ENCODE measurements at places on chromosomes 2 and 18.
A peak's percentile ranks its signal among the peaks of the same experiment; 100 is the strongest.

GRCh38 chr2:235126768-235127167 is 175.0 kb downstream of the SH3BP4 start:
- DNase-seq: no peak

GRCh38 chr2:38187541-38188011 is 111.6 kb upstream of the CYP1B1 start:
- no peak for DNase-seq

- DNase-seq: no peak
Observed at GRCh38 chr18:61154866-61155265, 178.4 kb upstream of the CDH20 start.

GRCh38 chr18:25853691-25854433 is 236.6 kb downstream of the SS18 start:
- DNase-seq: no peak

GRCh38 chr2:202545931-202546330 is 88.8 kb upstream of the FAM117B start:
- no peak for DNase-seq

GRCh38 chr2:173854141-173854540 is 111.0 kb downstream of the SP3 start:
- DNase-seq: no peak

GRCh38 chr2:13821255-13821880 is 811.1 kb upstream of the LRATD1 start:
- peak; percentile 62 for DNase-seq

GRCh38 chr18:45608400-45608799 is 6.9 kb upstream of the SLC14A2 start:
- no peak for DNase-seq

DNA sequence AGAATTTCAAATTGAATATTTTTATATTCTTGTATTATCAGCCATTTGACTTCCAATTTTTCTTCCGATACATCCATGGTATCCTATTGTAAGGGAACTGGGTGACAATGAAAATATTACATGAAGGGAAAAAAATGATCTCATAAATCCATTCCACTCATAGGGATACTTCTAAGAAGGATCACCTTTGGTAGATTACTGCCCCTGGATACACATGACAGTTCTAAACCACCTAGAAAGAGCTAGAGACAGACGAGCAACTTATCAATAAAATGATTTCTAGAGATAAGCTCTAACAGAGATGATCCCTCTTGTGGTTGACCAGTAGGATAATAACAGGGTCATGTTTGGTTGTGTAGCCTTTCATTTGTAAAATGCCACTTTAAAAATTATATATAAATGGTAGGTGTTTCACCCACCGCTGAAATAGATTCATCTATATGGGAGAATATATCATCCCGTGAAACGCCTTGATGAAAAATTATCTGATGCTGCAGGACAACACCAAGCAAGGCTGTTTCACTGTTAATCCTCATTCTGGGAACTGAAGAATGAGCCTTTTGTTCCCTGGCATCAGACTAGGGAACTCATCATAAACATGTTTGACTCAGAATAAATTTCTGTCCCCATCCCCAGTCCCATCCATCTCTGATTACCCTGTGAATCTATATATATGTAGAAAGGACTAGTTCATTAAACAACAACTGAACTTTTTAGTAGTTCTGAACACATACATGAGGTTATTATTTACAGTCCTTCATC is 180.0 kb downstream of the TCF4 start:
- no peak for DNase-seq

DNA sequence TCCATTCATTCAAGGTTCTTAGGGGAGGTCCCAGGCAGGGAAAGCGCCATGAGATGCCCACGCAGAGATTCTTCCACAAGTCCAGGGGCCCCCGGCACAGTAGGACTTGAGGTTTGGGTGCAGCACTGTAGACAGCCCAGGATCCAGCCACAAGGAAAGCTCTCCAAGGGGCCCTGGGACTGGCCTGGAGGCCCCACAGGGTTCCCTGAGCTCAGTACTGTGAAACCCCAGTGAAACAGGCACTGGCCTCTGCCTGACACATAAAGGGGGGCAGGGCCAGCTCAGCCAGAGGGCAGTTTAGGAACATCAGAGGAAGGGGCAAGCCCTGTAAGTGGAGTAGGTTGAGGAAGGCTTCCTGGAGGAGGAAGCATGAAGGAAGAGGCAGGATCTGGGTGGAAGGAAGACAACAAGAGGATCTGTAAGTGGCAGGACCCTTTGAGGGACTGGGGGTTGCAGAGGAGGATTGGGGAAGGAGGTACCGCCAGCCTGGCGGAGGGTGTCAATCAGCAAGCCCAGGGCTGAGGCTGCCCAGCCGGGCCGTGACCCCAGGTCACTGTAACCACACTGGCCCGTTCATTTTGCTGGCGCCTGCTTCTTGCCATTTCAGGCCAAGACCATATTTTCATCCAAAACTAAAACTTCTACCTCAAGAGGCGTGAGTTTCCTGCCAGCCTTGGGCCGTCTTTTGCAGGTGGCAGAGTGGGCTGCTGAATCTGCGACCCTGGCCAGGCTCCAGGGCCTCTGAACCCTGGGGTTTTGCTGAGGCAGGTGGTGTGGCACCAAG is 175.2 kb downstream of the SMAD7 start:
- no peak for DNase-seq

GRCh38 chr2:157152362-157152761 is 105.1 kb upstream of the GALNT5 start:
- DNase-seq: no peak

GRCh38 chr2:46854260-46854659 is 61.3 kb downstream of the MCFD2 start:
- no peak for DNase-seq

- no peak for DNase-seq
Observed at GRCh38 chr18:75204269-75204731, 4.6 kb downstream of the PTGR3 start.

DNA sequence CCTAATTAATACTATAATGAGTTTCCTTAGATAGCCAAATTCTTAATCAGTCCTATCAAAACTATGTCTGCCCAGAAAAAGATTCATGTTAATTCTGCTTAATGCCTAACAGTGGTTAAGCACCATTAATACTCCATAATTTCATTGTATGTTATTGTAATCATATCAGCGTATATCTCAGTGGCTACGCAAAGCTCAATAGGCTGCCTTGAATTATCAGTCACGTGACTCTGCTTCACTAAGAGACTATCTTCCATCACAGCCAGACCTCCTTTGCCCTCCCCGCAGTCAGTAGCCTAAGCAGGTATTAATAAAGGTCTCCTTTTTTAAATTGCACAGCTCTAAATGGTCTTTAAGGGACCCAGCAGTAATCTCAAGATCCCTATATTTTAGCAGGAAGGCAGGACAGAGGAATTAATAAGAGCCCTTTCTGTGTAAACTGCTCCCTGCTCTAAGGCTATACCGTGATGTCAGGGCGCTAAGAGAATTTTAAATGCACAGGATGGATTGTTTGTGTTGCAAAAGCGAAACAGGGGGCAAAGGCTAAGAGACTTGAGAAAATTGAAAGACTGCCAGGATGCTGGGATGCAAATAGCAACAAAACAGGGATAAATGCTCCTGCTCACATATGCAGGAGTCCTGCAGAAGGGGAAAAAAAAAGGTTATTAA is 215.6 kb upstream of the POU3F3 start:
- no peak for DNase-seq

DNA sequence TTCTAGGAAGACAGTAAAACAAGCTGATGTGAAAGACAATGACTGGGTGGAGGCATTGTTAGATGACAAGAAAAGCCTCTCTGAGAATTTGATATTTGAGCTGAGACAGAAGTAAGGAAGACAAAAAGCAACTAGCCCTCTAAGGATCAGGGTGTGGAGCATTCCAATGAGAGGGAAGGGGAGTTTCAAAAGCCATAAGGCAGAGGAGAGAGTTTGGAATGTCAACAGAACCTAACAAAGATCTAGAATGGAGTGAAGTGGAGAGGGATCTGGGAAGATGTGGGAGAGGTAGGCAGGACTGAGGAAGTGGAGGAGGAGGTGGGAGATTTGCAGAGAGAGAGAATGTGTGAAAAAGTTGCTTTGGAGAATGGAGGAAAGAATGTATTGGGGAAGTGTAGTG is 17.3 kb upstream of the ASXL2 start:
- no peak for DNase-seq

DNA sequence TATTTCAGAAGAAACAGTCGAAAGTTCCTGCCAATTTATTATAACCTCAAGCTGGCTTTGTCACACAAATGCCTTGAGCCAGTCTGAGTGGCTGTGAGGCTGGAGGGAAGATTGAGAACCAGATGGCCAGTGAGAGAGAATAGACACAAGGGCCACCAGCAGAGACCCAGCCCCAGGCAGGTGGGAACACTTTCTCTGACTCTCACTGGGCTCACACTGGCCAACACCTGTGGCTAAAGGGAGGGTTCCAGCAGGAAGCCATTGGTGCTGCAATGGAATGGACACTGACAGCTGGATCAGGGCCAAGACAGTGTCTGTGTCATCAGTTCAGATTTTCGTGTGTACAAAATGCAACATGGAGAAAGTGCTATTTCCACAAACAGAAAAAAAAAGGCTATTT is 29.9 kb downstream of the LOXHD1 start:
- no peak for DNase-seq

DNA sequence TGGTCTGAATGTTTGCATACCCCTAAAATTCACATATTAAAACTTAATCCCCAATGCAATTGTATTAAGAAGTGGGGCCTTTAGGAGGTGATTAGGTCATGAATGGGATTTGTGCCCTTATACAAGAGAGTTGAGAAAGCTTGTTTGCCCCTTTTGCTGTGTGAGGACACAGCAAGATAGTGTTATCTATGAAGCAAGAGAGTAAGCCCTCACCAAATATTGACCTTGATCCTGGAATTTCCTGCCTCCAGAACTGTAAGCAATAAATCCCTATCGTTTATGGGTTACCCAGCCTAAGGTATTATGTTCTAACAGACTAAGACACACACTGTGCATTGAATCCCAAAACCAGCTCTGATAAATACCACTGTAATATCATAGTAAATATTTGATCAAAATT is 32.2 kb downstream of the NR4A2 start:
- DNase-seq: no peak

- no peak for DNase-seq
Observed at GRCh38 chr2:188131281-188131680, 160.4 kb upstream of the GULP1 start.

DNA sequence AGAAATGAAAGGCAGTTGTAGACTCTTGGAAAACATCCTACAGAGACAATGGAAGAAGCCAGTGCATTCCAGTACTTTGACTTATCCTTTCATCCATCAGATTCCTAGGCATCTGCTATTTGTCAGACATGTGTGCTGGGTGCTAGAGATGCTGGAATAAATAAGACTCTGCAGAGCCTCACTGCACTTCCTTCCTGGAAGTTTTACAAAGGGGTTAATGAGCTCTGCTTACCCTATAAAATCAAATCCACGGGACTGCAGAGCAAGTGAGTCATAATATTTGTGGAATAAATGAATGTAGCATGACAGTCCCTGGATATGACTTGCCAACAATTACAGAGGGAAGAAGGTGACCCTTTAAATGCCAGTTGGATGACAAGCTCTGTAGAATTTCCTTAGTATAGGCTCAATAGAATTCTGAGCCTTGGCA is 52.7 kb upstream of the NPAS2 start:
- DNase-seq: no peak

GRCh38 chr2:113869253-113869652 is 20.6 kb upstream of the ACTR3 start:
- no peak for DNase-seq

- no peak for DNase-seq
Observed at GRCh38 chr2:110983133-110983532, 137.6 kb upstream of the BCL2L11 start.

GRCh38 chr2:69716555-69717120 is 25.3 kb upstream of the ANXA4 start:
- DNase-seq: no peak

- DNase-seq: no peak
Observed at GRCh38 chr2:110688594-110689091, 10.8 kb upstream of the BUB1 start.

Data from HS-27A (cell line).